ENCODE measurements at places on chromosomes 1 and 21.

GRCh38 chr1:8752921-8753713 is 64.3 kb downstream of the RERE start:
- DNase-seq = no peak

GRCh38 chr1:201666102-201666501 is 127.2 kb downstream of the NAV1 start:
- no peak for DNase-seq

GRCh38 chr1:26418865-26419349 is 8.3 kb downstream of the LIN28A start:
- DNase-seq = no peak

DNA sequence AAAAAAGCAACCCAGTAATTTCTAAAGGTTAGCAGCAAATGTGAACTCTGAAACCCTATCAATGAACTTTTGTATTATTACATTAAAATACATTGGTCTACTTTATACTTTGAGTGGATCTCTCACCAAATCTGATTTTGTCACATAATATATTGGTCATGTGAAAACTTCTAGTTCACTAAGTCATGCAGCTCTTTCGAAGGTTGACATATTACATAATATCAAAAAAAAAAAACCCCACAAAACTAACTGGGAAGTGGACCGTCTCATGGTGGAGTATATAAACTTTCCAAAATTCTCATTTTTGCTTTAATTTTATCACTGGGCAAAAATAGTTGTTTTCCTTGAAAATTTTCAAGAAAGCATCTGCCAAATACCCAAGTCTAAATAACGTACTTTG is 50.4 kb downstream of the GATAD2B start:
- no peak for DNase-seq

DNA sequence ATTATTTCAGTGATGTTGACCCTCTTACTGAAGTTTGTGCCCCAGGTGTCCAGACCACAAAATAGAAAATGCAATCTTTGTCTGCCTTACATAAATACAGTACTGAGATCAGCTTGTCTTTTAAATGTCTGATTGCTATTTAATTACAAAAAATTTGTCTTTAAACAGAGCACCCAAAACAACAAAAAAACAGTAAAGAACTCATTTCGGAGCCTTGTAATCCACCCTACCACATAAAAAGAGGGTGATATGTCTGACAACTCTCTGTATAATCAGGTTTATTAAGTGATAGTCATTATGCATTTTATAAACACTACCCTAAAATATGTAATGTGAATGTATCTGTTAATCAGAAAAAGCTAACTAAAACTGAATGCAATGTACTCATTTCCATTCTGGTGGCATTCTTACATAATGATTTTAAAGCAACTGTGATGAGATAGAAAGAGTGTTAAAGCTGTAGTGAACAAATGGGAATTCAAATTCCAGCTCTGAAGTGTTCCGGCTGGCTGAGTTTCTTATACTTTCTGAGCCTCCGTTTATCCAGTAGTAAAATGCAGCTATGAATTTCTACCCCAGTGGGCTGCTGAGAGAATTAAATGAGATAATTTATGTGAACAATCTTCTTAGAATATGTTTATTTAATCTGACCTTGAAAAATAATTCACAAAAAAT is 486.6 kb downstream of the USP25 start:
- no peak for DNase-seq

Data from activated CD8-positive, alpha-beta T cell treated with anti-CD3 and anti-CD28 coated beads for 36 hours (primary cell).